ENCODE measurements at places on chromosomes 2 and 18.

DNA sequence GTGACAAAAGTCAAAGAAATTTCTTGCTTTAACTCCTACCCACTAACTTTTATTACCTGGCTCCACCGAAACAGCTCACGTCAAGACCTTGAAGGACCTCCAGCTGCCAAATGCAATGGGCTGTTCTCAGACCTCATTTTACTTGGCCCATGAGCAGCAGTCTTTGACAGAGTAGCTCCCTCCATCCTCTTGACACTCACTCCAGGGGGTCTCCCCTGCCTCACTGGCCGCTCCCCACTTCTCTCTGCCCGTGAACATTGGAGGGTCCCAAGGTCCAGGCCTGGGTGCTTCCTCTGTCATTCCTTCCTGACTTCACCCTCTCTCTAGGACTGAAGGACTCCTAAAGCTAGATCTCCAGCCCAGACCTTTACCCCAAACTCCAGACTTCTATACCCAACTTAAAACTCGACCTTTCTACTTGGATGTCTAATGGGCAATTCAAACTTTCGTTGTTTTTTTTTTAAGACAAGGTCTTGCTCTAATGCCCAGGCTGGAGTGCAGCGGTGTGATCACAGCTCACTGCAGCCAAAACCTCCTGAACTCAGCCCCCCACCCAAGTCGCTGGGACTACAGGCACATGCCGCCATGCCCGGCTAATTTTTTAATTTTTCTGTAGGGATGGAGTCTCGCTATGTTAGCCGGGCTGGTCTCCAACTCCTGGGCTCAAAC, 92.9 kb upstream of the ST3GAL5 start:
- DNase-seq, result no peak

DNA sequence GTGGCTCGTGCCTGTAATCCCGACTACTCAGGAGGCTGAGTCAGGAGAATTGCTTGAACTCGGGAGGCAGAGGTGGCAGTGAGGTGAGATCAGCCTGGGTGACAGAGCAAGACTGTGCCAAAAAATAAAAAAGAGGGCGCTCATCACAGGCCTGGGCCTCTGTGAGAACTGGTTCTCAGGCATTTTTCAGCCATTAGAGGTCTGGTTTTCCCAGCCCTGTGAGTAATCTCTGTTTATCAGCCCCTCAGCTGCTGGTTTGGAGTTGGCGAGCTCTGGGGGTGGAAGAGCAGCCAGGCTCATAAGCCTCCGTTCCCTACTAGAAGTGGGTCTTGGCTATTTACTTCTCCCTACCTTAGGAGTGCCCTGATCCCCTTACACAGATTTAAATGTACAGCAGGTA, 53.1 kb downstream of the CHRNA1 start:
- no peak for DNase-seq

DNA sequence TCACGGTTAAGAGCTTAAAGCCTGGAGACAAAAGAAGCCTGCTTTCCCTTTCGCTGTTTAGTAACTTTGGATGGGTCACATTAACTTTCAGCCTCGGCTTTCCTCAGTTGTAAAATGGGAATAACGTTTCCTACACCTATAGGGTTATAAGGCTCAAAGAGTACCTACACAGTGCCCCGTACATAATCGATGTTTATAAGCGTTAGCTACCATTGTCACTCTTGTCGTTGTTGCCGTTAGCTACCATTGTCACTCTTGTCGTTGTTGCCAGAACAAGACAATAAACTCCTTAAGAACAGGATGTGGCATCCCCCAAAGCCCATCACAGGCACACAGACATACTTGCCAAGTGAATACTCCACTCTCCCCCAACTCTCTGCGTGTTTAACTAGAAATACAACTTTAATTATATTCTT, 901 bp upstream of the MFSD6 start:
- DNase-seq, result no peak

DNA sequence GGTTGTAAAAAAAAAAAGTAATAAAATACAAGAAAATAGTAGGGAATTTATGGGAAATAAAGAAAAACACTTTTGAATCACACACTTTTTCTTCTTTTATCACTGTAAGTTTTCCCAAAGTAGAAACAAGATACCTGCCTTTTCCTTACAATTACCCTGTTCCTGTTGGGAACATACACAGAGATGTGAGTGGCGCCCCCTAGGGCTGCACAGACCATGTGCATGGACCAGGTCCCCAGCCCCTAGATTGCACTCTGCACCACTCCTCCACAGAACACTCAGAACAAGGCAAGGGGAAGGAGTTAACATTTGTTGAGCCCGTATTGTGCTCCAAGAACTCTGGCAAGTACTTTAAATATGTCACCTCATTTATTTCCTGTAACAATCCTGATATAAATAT, 118.7 kb upstream of the NRP2 start:
- DNase-seq, result no peak

DNA sequence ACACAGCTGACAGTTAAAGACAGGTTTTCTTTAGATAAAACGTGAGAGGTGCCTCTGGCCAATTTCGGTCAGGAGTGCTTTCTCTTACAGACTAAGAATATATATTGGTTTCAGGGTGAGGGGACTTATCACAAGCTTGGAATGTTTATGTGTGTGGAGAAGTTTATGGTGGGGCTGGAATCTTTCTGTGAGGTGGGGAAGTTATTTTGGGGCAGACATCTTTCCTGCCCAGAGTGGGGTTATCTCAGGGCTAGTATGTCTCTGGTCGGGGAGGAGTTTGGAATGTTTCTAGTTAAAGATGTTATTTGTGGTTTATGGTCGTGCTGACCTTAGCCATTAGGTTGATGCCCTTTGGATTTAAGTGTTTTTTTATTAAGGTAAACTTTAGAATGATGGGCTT, 115.2 kb downstream of the SLC5A7 start:
- DNase-seq, result no peak

GRCh38 chr2:137302957-137303356, 537.6 kb downstream of the THSD7B start:
- no peak for DNase-seq

- DNase-seq, result peak; percentile 51
Observed at GRCh38 chr2:75587954-75588587, 27.3 kb upstream of the EVA1A start.

- DNase-seq, result no peak
Observed at GRCh38 chr2:240819126-240819857, 727 bp downstream of the KIF1A start.

DNA sequence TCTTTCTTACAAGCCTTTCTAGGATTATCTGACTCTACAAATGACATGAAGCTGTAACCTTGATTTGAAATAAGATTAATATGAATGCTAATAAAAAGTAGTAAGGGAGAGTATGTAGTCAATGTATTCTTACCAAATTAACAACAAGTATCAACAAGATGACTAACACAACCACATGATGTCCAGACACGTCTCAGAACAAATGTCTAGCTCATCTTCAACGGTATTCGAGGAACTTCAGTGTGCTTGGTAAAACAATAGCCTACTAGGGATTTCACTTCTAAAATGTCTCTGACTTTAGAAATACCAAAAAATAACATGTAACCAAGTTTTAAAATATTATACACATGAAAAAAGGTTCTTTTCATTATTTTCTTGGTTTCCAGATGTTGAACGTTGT, 3.4 kb downstream of the HDLBP start:
- DNase-seq, result no peak

DNA sequence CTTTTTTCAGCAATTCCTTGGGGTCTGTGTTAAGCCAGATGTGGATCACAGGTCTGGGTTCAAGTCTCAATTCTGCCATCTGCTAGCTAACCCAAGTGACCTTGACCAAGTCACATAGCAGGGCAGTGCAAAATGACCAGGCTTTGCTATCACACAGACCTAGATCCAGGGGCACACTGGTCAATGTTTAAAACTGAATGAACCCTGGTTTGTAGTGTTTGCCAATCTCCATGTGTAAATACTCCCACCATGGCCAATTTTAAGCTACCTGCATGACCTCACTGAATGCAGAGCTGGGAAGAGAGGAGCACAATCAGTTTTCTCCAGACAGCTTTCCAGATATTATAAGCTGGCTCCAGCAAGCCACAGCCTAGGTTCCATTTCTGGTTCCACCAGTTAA, 142.9 kb downstream of the CHST9 start:
- no peak for DNase-seq

DNA sequence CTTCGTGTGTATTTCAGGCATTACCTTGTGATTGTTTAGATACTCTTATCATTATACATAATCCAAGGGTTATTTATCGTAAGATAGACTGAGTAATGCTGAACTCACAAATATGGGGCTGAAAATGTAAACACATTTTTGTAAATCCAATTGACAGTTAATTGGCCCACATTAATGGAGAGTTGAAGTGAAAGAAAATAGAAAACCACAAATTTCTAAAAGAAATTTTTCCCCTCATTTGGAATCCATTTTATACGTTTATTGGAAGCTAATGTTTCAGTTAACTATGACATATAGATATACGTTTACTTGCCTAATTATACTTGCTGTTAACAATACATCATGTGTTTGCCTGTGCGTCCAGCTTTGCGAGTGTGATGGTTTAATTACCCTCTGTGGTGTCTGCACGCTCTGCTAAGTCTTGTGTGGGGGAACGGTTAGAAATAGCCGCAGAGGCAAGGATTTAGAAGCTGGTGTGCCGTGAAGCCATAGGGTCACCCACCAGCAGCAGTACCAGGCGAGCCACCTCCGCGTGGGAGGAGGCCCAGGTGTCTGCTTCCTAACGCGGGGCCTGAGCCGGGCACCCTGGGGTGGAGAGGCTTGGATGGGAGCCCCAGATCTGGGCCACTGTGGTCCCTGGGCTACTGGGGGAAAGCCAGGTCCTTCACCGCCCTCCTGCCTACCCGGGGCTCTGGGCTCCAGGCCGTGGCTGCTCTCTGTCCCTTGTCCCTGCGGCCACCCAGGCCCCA, 38.0 kb downstream of the TSHZ1 start:
- no peak for DNase-seq

DNA sequence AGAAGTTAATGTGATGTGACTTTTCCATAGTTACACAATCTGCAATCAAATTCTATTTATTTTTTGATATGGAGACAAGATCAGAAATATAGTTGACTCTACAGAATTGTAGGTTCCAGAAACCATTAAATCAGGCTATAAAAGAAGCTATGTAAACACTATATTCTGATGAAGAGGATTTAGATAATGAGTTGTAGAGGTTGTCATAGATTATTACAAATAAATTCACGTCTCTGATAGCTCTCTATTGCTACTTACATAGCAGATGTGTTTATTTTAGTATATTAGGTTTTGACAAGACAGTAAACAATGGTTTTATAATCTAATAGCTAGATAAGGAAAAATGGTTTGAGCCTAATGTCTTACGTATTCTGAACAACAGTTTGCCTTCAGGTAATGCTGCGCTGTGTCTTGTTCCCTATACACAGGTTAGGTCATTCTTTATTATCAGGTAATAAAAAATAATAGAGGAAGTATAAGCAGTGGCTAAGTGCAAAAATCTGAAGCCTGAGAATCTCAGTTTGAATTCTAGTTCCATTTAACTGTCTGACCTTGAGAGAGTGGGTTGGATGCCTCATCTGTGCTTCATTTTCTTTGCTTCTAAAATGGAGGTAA, 93.4 kb downstream of the PPP1R1C start:
- DNase-seq, result peak; percentile 48

GRCh38 chr18:54608028-54608642, 17.1 kb downstream of the DYNAP start:
- DNase-seq, result no peak

GRCh38 chr2:230322561-230323384, 4.2 kb upstream of the SP140L start:
- no peak for DNase-seq

GRCh38 chr2:212073360-212073759, 465.2 kb downstream of the ERBB4 start:
- no peak for DNase-seq

DNA sequence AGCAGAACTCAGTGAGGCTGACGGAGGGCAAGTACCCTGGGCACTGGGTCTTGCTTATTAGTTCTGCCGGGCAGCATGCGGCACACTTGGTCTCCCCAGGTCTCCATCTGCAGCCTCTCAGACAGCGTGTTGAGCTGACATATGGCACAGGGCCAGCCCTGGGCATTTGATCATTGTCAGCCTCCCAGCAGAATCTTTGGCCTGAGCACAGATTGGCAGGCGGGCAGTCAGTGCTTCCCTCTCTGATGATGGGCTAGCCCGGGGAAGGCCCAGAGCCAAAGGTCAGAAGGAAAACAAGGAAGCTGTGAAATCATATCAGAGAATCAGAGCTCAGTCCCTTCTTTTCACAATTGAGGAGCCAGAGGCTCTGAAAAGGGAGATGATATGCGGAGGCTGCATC, 150.1 kb upstream of the LRRTM1 start:
- DNase-seq, result no peak

GRCh38 chr2:207621501-207622039, 3.6 kb downstream of the METTL21A start:
- no peak for DNase-seq

DNA sequence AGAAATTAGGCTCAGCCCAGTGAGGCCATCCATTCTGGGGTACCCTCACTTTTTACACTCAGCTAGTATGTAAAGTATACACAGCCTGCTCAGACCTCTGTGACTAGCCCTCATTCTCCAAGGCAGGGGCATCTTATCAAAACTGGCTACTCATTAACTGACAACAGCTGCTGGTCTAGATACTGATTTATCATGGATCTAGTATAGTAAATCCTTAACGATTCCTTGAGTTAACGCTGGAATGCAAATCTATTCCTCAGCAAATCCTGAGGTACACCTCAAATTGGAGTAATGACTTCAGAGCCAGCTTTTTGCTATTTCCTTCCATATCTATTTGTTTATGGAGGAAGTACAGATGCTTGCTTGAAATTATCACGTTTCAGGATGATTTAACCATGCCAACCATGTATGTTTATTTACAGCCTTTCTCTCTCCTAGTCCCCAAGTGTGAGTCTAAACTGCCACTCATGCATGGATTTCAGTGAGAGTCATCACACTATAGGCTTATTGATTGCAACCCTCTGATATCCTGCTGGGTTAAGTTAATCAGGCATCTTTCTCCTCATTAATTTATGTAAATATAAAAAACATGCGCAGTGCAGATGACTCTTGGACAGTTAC, 70.2 kb upstream of the DOK6 start:
- no peak for DNase-seq

- peak; percentile 95 for DNase-seq
Observed at GRCh38 chr2:45009303-45009927, at the start of gene SIX2. TSS of gene SIX2 (minus strand) at chr2:45009452. CDS start at chr2:45009110, 342 bp downstream.

DNA sequence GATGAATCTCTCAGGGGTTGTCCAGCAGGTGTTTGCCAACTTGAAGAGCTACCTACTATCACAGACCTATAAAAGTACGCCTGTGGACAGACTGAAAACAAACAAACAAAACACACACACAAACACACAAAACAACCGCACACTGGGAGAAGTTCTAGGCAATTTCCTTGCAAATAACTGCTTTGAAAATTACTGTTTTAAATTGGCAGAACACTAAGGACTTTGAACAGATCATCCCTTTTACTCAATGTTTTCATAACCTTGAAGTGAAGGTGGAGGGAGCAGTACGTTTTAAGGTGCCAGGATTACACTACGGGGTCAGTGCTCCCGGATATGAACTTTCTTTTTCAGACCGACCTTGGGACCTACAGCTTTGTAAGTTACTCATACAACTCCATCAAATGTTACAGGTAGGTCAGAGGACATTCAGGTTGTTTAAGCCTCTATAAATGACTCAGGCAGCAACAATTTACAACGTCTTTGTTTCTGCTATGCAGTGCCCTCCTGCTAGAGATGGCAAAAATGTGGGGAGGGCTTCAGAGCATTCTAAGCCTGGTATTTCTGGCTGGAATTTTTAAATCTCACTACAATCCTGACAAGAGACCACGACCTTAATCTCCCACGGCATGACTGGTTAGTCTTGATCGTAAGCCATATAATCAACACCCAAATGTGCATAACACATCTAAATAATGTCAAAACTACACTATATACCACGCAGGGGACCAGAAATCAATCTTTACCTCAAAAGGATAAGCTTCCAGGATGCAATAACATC, 1.4 kb upstream of the SLC20A1 start:
- DNase-seq, result no peak

- no peak for DNase-seq
Observed at GRCh38 chr2:192060161-192060560, 134.6 kb downstream of the TMEFF2 start.
